T-helper 1 cell treated with Interleukin-12 subunit alpha and Interleukin-12 subunit beta and Interleukin-4 antibody, amounts not matched to agents 30 ng/mL and 1 ng/mL, for 36 hours (primary cell): ENCODE measurements at places on chromosomes 1 and 21. TPM values are rescaled to one million over a fixed set of nuclear protein-coding genes. Genes with fewer than 3 reads are reported as not detected.

The PCNT gene
- total RNA-seq: 69.2 and 71.3 TPM in 2 replicates

The KCNQ4 gene
- total RNA-seq: 0.88 and 1.0 TPM in 2 replicates

The CD1C gene
- total RNA-seq: 0.24 and 0.25 TPM in 2 replicates

The IL10 gene
- total RNA-seq: 1.5 and 1.7 TPM in 2 replicates

The HMCN1 gene
- total RNA-seq: 0.10 and 0.22 TPM in 2 replicates

The RAB25 gene
- total RNA-seq: 0.56 TPM in 1 of 2 replicates, not detected in the other

The IL10RB gene
- total RNA-seq: 33.9 and 35.7 TPM in 2 replicates

The PPM1J gene
- 0.10 TPM in 1 of 2 replicates, not detected in the other for total RNA-seq

The GTF2B gene
- total RNA-seq: 43.2 and 44.7 TPM in 2 replicates

The OR2T11 gene
- total RNA-seq: not detected in 2 replicates

The RGL1 gene
- 5.4 and 5.7 TPM in 2 replicates for total RNA-seq

The PCAT6 gene
- total RNA-seq: 1.0 TPM in 1 of 2 replicates, not detected in the other

The CENPL gene
- total RNA-seq: 25.9 and 28.8 TPM in 2 replicates

The PLA2G4A gene
- 0.15 TPM in 1 of 2 replicates, not detected in the other for total RNA-seq

The ASAP3 gene
- 0.22 and 0.32 TPM in 2 replicates for total RNA-seq

The FAAH gene
- 3.6 and 4.1 TPM in 2 replicates for total RNA-seq

The ELAVL4 gene
- not detected in 2 replicates for total RNA-seq

The GRIK3 gene
- not detected in 2 replicates for total RNA-seq

The EXOC8 gene
- 22.6 and 23.5 TPM in 2 replicates for total RNA-seq

The FCRL6 gene
- 0.34 and 0.49 TPM in 2 replicates for total RNA-seq

The PLA2G2D gene
- total RNA-seq: not detected in 2 replicates

The MPL gene
- total RNA-seq: not detected in 2 replicates

The CCDC30 gene
- total RNA-seq: 1.6 and 1.8 TPM in 2 replicates

The CTXND2 gene
- not detected in 2 replicates for total RNA-seq

The TCP10L gene
- total RNA-seq: 0.95 and 1.6 TPM in 2 replicates

The TSACC gene
- total RNA-seq: 0.59 TPM in 1 of 2 replicates, not detected in the other

The HORMAD1 gene
- total RNA-seq: 0.51 TPM in 1 of 2 replicates, not detected in the other

The OVAAL gene
- not detected in 2 replicates for total RNA-seq

The NRAS gene
- total RNA-seq: 61.3 and 63.3 TPM in 2 replicates

The SPATA46 gene
- not detected in 2 replicates for total RNA-seq

The TESK2 gene
- total RNA-seq: 2.8 and 3.2 TPM in 2 replicates

The TSPAN2 gene
- total RNA-seq: 0.71 and 1.1 TPM in 2 replicates

The LINGO4 gene
- total RNA-seq: 0.10 and 0.12 TPM in 2 replicates

The LAPTM5 gene
- 477 and 500 TPM in 2 replicates for total RNA-seq

The TENT5C gene
- total RNA-seq: 14.5 and 14.7 TPM in 2 replicates

The AMY1A gene
- total RNA-seq: not detected in 2 replicates

The NFASC gene
- 0.12 and 0.20 TPM in 2 replicates for total RNA-seq

The CELA2B gene
- not detected in 2 replicates for total RNA-seq

The PNRC2 gene
- total RNA-seq: 127 and 154 TPM in 2 replicates

The TMEM125 gene
- not detected in 2 replicates for total RNA-seq
